Upper lobe of right lung (tissue), 1 donor: ENCODE measurements at places on chromosomes 7 and 10. TPM values are rescaled to one million over a fixed set of nuclear protein-coding genes. Genes with fewer than 3 reads are reported as not detected.

GRCh38 chr10:6748029-6748428 lies 168.0 kb upstream of the PRKCQ start:
- H3K27me3 ChIP-seq, result no peaks in the 10 kb centered on the region
- DNase-seq, result no peak
- no peaks in the 10 kb centered on the region for H3K4me1 ChIP-seq
- H3K27ac ChIP-seq, result no peak overlapping the region

- H3K4me1 ChIP-seq, result peaks cover 40% of the 10 kb centered on the region
- H3K27me3 ChIP-seq, result no peaks in the 10 kb centered on the region
- peak overlapping the region; percentile 84 for H3K27ac ChIP-seq
- no peaks in the 10 kb centered on the region for H3K36me3 ChIP-seq
- no peak overlapping the region for H3K4me3 ChIP-seq
Measured at GRCh38 chr7:17371671-17372524, 73.4 kb downstream of the AHR start.

DNA sequence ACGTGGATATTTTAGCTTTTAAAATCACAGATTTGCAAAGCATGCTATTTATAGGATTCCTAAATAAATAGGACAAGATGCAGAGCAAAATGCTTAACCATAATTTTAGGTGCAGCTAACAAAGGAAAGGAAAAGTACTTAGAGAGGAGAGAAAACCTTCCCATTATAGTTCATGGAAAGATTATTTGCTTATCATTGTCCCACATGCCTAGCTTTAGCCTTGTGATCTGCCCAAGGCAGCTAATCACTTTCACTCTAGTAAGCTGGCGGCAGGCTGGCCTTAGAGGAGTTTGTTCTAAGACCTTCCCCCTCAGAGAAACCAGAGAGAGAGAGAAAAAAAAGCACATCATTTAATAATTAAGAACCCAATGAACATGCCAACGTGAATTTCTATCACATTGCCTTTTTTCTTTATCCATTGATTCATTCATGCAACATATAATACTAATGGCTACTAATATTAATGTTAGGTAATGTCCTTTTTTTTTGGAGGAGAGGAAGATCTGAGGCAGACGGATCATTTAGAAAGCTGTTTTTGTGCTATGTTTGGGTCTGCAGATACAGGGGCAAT lies 274.6 kb downstream of the ARL4A start:
- H3K27me3 ChIP-seq, result no peaks in the 10 kb centered on the region
- no peaks in the 10 kb centered on the region for H3K4me1 ChIP-seq
- DNase-seq, result no peak

DNA sequence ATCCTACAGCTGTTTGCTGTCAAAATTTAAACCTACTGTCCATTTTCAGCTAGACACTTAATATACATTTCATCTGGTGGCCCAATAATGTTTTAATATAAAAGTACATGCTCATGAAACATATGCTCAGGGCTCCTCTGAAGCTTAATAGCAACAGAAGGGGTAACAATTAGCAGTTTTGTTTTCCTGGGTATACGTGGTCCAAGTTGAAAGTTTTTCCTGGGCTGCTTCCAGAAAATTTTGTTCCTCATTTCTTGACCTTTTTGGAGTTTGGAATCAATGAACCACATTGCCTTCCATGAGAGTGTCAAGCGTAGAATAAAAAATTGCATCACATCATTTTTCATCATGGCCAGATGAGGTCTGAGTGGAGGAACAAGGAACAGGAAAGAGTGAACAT lies 537.3 kb upstream of the MGMT start:
- DNase-seq, result no peak
- H3K27me3 ChIP-seq, result no peaks in the 10 kb centered on the region
- H3K4me1 ChIP-seq, result peaks cover 5% of the 10 kb centered on the region
- no peaks in the 10 kb centered on the region for H3K36me3 ChIP-seq
- H3K27ac ChIP-seq, result no peak overlapping the region
- H3K4me3 ChIP-seq, result no peak overlapping the region

- H3K27me3 ChIP-seq, result no peaks in the 10 kb centered on the region
- H3K4me1 ChIP-seq, result peaks cover 6% of the 10 kb centered on the region
- H3K4me3 ChIP-seq, result no peak overlapping the region
- H3K27ac ChIP-seq, result no peak overlapping the region
- DNase-seq, result no peak
- no peaks in the 10 kb centered on the region for H3K36me3 ChIP-seq
Measured at GRCh38 chr10:96646301-96646700, 59.5 kb upstream of the TM9SF3 start.

DNA sequence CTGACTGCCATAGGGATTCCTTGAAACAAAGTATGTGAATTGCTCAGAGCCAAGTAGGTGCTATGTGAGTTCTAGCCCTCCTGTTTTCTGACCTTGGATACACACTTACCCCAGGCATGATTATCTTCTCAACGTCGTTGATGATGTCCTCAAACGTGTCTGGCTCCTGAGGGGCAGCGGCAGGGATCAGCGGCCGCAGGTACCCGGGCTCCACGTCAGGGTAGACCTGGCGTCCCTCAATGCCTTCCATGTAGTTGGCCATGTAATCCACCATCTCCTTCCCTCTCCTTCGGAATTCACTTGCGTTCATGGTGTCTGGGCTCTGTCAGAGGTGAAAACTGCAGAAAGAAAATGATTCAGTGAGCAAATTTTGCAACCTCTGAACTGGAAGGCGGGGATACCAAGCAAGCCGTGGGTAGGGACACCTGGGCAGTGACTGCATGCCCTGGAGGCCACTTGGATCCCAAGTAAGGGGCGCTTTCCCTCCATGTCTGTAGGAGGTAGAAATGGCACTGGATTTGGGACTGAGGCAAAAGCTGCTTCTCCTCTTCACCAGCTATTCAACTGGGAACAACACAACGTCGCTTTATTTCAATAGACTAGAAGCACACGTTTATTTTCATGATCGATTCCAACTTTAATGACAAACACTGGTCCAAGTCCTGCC lies 21.3 kb downstream of the DDC start:
- no peaks in the 10 kb centered on the region for H3K27me3 ChIP-seq
- no peaks in the 10 kb centered on the region for H3K4me1 ChIP-seq
- H3K4me3 ChIP-seq, result no peak overlapping the region
- H3K27ac ChIP-seq, result no peak overlapping the region
- no peaks in the 10 kb centered on the region for H3K36me3 ChIP-seq

DNA sequence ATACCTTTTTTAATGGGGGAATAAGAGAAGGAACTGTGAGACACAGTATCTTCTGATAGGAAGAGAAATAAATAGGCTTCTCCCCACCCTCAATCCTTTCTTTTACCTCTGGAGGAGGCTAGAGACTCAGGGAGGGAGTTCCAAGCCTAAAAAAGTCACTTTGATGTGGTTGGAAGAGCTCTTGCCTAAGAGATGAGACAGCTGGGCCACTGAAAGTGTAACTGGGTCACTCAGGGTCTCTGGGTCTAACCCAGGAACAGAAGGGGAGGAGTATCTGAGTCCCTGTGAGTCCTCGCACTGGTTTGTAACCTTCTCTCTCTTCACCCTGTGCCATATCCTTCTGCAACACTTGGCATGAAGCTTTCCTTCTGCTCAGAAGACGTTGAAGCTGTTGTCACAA lies 222.9 kb upstream of the AGK start:
- no peak overlapping the region for H3K27ac ChIP-seq
- H3K4me1 ChIP-seq, result no peaks in the 10 kb centered on the region
- no peaks in the 10 kb centered on the region for H3K36me3 ChIP-seq
- no peaks in the 10 kb centered on the region for H3K27me3 ChIP-seq
- H3K4me3 ChIP-seq, result no peak overlapping the region

DNA sequence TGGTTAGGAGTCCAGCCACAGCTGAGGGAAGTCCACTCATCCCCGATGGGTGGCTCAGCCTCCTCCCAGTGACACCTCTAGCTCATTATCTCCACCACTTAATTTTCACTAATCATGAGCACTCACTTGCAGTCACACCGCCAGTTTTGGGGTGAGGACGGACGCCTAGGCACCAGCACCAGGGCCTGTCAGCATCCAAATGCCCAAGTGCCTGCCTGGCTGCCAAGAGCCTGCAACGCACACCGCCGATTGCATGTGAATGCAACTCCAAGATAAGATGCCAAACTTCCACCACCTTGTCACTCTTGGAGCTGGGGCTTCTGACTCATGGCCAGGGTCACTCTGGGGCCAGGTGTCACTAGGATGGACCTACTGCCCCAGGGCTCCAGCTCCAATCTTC lies 24.4 kb upstream of the SMARCD3 start:
- no peak overlapping the region for H3K4me3 ChIP-seq
- H3K4me1 ChIP-seq, result peaks cover 29% of the 10 kb centered on the region
- no peak for DNase-seq

DNA sequence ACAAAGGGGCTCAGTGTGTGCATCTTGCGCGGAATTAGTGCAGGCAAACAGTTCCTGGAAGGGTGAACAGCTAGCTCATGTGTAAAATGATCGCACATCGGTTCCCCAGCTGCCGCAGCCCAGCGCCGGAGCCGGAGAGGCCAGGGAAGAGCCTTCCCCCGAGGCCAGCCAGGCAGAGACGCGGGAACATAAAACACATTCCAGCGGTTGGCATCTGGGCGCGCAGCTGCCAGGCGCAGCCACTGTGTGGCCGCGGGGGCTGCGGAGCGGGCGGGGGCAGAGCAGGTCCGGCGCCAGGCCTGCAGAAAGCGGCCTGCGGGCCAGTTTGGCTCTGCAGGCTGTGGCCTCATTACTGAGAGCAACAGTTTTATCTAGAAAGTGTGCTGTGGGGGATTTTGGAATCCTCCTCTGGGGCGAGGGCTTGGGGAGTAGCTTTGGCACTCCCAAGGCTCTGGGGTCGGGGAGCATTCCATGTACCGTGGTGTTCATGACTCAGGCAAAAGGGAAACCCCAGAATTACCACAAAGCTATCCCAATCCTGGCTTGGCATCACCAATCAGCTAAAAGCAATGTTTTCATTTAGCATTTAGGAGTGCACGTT lies 74.3 kb downstream of the SAMD9 start:
- no peaks in the 10 kb centered on the region for H3K4me1 ChIP-seq
- DNase-seq, result no peak
- H3K4me3 ChIP-seq, result no peak overlapping the region

DNA sequence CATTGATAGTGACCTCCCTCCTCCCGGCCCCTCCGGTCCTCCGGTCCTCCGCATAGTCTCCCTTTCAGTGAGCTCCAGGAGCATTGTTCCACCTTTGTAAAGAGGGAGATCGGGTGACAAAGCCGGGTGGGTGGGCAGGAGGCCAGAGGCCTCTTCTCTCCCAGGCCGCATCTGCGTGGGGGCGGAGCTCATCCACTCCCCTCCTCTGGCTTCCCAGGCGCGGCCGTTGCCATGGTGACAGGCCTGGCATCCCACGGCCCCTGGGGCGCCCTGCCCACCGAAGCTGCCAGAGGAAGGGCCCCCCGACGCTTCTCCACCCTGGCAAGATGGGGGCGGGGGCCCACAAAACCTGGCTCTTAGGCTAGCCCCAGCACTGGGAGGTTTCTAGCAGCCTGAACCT lies 4.4 kb upstream of the FZD9 start:
- H3K27ac ChIP-seq, result no peak overlapping the region
- H3K36me3 ChIP-seq, result no peaks in the 10 kb centered on the region
- H3K4me3 ChIP-seq, result no peak overlapping the region
- no peaks in the 10 kb centered on the region for H3K4me1 ChIP-seq

GRCh38 chr10:63576501-63576900 lies 55.3 kb downstream of the REEP3 start:
- no peak overlapping the region for H3K27ac ChIP-seq
- H3K27me3 ChIP-seq, result no peaks in the 10 kb centered on the region
- peaks cover 19% of the 10 kb centered on the region for H3K4me1 ChIP-seq
- no peak overlapping the region for H3K4me3 ChIP-seq
- no peaks in the 10 kb centered on the region for H3K36me3 ChIP-seq

DNA sequence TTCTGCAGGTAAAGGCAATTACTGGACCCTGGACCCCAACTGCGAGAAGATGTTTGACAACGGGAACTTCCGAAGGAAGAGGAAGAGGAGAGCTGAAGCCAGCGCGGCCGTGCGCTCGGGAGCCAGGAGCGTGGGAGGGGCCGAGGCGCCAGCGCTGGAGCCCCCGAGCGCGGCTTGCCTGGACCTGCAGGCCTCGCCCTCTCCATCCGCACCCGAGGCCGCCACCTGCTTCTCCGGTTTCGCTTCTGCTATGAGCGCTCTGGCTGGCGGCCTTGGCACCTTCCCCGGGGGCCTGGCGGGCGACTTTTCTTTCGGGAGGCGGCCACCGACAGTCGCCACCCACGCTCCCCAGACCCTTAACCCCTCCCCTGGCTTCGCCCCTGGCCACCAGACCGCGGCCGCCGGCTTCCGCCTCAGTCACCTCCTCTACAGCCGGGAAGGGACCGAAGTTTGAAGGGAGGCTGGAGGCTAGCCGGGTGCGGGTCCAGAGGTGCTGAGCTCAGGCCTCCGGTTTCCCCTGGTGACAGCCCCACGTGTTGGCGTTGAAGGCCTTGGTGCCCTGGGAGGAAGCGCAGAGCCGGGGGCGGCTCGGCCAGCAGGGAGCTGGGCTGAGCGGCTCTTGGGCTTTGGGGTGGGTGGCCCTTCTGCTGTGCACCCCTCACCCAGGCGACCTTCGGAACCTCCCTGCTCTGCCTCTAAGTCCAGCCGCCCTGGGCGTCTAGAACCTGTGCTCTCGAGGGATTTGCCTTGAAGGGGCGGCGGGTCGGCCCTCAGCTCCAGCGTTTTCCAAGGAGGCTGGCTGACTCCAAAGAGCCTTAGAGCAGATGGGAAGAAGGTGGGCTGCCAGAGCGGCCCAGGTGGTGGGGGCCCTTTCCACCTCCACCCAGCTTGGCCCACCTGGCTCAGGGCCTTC lies 1.8 kb downstream of the FOXI2 start:
- H3K4me1 ChIP-seq, result no peaks in the 10 kb centered on the region
- H3K4me3 ChIP-seq, result no peak overlapping the region
- no peak for DNase-seq
- no peak overlapping the region for H3K27ac ChIP-seq
- H3K27me3 ChIP-seq, result peaks cover 51% of the 10 kb centered on the region
- H3K36me3 ChIP-seq, result no peaks in the 10 kb centered on the region

GRCh38 chr10:19654576-19654975 lies 161.7 kb upstream of the PLXDC2 start:
- H3K4me1 ChIP-seq, result no peaks in the 10 kb centered on the region
- no peak overlapping the region for H3K27ac ChIP-seq
- H3K36me3 ChIP-seq, result no peaks in the 10 kb centered on the region
- H3K27me3 ChIP-seq, result no peaks in the 10 kb centered on the region

Gene CLEC5A
- 10.6 TPM for total RNA-seq

Gene CDH23
- total RNA-seq, result 10.9 TPM

Gene PDGFA
- 57.1 TPM for total RNA-seq

Gene SFXN3
- total RNA-seq, result 49.2 TPM

Gene ZFAND2A
- 19.9 TPM for total RNA-seq

Gene UCMA
- not detected for total RNA-seq
